ENCODE measurements at places on chromosomes 3 and 15.

DNA sequence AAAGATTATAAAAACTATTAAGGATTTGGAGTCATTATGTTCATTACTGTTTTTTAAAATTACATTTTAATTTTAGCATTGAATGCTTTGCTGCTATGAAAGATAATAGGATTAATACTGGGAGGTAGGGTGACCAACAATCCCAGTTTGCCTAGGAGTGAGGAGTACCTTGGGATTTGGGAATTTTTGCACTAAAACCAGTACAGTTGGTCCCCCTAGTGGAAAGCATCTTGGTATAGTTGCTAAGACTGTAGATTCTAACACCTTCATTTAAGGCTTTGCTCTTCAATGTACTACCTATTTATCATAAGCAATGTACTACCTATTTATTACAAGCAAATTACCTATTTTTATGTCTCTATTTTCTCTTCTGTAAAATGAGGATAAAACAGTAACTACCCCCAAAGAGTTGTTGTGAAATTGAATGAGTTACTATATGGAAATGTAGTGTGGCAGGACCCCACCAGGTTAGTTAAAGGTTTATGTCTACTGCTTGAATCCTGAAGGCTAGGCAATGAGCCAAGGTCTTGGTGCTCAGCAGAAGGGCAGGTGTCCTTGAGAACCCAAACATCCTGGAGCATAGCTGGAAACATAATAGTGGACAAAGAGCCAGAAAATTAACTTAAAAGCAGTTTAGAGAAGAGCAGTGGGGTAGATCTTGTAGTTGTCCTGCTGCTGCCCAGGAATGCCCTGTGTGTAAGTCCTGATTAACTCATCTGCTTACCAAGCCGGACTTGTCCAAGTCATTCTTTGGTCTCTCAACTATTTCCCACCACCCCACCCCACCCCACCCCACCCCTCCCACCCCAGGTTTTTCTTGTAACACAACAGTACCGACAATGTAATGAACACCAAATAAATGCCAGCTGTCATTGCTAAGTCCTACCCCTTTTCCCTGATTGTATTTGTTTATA, 49.2 kb upstream of the NMD3 start:
- no peak for DNase-seq

DNA sequence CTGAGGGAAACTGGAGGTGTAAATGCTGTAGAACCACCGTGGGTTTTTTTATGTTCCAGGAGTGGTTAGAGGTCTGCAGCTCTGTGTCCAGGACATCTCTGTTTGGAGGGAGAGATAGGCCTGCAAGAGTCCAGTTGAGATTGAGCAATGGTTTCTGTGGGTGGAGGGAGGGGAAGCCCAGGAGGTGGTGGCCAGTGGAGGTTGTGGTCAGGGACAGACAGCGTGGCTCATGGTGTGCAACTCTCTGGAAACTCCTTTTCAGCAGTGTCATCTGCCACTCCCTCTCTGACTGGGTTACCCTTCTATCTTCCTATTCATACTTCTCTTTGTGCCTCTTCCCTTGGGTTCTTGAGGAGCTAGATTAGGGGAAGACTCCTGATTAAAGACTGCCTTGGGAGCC, 9.6 kb downstream of the XCR1 start:
- no peak for DNase-seq

DNA sequence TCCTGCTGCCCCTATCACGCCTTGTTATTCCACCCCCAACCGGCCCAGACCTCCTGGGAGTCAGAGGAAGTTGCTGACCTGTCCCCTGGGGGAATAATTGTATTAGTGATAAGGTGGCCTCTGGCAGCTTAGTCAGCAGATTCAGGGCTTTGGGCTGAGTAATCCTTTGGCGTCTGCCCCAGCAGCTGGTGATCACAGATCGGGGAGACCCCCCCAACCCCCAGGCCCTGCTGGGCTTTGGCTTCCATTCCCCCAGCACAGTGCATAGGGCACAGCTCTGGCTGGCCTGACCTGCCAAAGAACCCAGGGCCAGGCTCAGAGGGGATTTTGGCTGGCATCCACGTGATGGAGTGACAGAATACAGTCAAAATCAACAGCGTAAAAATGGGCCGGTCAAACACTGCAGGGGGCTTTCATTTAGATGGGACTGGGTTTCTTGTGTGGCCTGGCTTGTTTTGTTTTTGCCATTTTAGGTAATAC, 3.9 kb upstream of the NR2E3 start:
- peak; percentile 26 for DNase-seq

DNA sequence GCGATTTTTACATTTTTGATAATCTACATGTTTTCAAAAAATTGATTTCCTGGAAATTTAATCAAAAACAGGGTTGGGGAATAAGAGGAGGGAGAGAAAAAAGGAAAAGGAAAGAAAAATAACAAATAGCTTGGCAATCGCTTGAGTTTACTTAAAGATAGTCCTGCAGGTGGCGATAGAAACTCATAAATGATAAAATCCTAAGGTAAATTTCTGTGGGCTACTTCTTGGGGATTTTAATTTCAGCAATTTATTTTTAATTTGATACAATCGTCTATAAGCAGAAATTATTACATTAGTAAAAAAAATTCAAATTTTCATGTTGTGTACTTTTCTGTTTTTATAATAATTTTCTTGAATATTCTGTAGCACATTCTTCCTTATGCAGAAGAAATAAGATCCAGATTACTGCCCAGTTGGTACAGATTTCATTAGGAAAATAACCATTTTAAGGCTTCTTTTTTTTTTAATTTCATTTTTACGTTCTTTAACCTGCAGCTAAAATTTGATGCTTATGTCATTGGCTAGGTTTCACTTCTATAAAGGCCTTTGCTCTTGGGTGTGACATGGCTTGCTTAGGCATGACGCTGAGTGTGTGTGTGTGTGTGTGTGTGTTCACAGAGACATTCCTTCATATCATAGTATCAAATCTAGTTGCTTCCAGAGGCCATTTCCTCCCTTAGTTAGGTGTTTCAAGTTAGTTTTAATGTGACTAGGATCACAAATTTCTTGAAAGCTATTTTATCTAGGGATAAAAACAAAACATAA, 181.8 kb downstream of the MCTP2 start:
- DNase-seq: peak; percentile 62

GRCh38 chr3:134611516-134611915, 39.3 kb downstream of the KY start:
- DNase-seq: no peak

DNA sequence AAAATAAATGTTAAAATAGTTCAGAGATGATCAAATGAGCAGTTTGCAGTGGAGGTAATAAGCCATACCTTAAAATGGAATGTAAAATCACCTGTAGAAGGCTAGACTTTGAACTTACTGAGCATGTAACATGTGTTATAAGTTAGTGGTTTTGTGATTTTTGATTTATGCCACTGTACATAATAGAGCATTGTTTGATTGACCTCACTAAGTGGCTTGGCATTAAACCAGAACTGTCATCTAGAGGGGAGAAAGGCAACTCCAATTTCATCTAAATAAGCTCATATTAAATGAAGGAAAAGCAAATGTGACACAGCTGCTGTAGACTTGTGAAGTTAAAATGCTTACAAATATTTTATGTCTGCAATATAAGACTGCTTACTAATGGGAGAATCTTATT, 387.9 kb downstream of the ZIC1 start:
- no peak for DNase-seq
